ENCODE measurements at places on chromosomes 7 and 10. TPM values are rescaled to one million over a fixed set of nuclear protein-coding genes. Genes with fewer than 3 reads are reported as not detected.

DNA sequence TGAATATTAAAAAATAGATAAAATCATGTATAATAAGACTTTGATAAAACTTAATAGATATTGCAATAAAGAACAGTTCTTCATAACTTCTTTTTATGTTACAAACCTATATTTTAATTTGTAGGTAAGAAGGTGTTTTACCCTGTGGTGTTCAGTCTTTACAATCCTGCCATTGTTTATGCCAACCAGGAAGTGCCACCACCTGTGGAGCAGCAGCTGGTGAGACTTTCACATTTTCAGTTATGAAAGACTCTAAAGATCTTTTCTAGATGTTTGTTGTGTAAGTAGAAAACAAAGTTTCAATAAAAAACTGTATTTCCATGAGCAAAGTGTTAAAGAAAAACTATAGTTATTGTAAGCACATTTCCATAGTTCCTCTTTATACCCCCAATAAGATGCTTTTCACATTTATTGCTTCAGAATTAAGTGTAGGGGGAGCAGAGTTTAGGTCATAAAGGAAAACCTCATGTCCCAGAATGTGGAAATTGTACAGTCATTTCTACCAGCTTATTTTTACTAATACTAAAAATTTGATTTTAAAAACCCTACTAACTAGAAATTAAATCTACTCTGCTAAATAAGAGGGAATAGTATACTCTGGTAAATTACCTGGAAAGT, 28.7 kb downstream of the CSGALNACT2 start:
- peaks cover 11% of the 10 kb centered on the region for H3K36me3 ChIP-seq
- no peak overlapping the region for H3K4me3 ChIP-seq
- no peaks in the 10 kb centered on the region for H3K27me3 ChIP-seq
- H3K27ac ChIP-seq = no peak overlapping the region
- no peaks in the 10 kb centered on the region for H3K4me1 ChIP-seq

GRCh38 chr7:127628445-127628844, 10.5 kb upstream of the PAX4 start:
- H3K36me3 ChIP-seq = no peaks in the 10 kb centered on the region
- peaks cover 7% of the 10 kb centered on the region for H3K4me1 ChIP-seq
- H3K27me3 ChIP-seq = no peaks in the 10 kb centered on the region
- no peak overlapping the region for H3K27ac ChIP-seq
- DNase-seq = no peak
- H3K4me3 ChIP-seq = no peak overlapping the region

DNA sequence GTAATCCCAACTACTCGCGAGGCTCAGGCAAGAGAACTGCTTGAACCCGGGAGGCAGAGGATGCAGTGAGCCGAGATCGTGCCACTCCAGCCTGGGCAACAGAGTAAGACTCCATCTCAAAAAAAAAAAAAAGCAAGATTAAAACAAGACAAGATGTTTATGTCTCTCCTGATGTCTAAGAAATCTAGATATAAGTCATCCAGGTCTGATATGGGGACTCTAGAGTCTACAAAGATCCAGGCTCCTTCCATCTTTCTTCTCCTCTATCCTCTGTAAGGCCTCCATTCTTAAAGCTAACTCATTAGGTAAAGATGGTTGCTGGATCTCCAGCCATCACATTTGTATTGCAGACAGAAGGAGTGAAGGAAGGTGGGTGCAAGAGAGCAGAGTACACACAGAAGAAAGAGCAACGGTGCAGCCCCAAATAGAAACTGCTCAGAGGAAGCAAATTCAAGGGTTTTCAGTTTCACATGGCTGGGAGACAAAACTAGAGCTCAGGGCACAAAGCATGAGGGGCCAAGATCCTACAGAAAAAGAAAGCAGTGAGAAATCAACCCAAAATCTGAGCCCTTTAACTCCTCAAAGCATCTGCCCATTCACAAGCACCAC, 57.6 kb downstream of the USP6NL start:
- no peaks in the 10 kb centered on the region for H3K27me3 ChIP-seq
- DNase-seq = no peak
- H3K36me3 ChIP-seq = no peaks in the 10 kb centered on the region

- no peak overlapping the region for H3K27ac ChIP-seq
- H3K36me3 ChIP-seq = no peaks in the 10 kb centered on the region
- no peak overlapping the region for H3K4me3 ChIP-seq
- DNase-seq = no peak
- no peaks in the 10 kb centered on the region for H3K27me3 ChIP-seq
Observed at GRCh38 chr7:73941836-73942551, 81.0 kb downstream of the TMEM270 start.

GRCh38 chr7:39621784-39622411, 1.5 kb upstream of the RALA start:
- H3K4me3 ChIP-seq = no peak overlapping the region
- H3K27ac ChIP-seq = no peak overlapping the region
- DNase-seq = no peak
- no peaks in the 10 kb centered on the region for H3K27me3 ChIP-seq
- H3K4me1 ChIP-seq = peaks cover 11% of the 10 kb centered on the region
- H3K36me3 ChIP-seq = no peaks in the 10 kb centered on the region

DNA sequence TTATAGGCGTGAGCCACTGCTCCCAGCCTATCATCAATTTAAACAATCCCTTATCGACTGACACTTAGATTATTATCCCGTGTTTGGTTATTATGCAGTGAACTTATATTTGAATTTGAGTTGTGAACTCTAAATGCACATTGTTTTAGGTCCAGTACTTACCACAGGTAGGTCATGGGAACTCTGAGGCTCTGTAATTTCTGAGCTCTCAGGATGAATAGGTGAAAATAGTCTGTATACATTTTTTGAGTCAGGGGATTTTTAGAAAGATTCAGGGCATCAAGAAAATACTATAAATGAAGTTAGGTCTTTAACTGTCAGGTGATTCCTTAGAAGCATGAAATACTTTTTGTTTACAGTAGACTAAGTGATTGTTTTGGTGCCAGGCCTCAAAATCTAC, 8.8 kb downstream of the CCDC136 start:
- no peaks in the 10 kb centered on the region for H3K27me3 ChIP-seq
- DNase-seq = no peak
- no peak overlapping the region for H3K4me3 ChIP-seq
- H3K36me3 ChIP-seq = no peaks in the 10 kb centered on the region
- H3K4me1 ChIP-seq = no peaks in the 10 kb centered on the region

DNA sequence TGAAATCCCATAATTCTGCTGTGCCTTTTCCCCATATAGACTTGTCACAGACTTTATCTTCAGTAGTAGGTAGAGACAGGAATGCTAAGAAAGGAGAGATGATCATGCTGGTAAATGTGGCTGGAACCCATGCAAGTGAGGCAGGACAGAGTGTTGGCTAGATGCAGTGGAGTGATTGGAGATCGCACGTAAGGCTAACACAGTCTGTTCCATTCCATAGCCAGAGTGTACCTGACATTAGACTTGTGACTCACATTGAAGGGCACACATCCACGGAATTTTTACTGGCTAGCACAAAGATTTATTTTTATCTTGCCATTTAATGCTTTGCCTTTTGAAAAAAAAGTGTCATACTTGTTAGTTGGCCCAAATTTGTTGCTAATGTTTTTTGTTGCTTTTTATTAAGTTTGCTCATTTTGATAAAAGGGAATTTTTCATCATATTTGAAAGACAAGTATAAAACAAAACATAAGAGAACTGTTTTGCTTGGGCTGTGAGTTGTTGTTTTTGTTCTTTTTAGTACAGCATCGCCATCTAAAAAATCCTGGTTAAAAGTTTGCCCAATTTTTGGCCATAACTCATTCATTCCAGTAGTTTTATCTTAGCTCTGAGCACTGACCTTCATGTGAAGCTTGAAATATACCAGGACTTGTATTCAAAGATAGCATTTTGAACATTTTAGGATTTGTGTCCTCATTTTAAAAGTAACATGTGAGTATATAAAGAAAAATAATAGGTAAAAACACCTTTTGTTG, 81.0 kb downstream of the CPED1 start:
- no peak overlapping the region for H3K4me3 ChIP-seq
- peak overlapping the region; percentile 85 for H3K27ac ChIP-seq
- no peaks in the 10 kb centered on the region for H3K27me3 ChIP-seq
- DNase-seq = no peak
- no peaks in the 10 kb centered on the region for H3K36me3 ChIP-seq

DNA sequence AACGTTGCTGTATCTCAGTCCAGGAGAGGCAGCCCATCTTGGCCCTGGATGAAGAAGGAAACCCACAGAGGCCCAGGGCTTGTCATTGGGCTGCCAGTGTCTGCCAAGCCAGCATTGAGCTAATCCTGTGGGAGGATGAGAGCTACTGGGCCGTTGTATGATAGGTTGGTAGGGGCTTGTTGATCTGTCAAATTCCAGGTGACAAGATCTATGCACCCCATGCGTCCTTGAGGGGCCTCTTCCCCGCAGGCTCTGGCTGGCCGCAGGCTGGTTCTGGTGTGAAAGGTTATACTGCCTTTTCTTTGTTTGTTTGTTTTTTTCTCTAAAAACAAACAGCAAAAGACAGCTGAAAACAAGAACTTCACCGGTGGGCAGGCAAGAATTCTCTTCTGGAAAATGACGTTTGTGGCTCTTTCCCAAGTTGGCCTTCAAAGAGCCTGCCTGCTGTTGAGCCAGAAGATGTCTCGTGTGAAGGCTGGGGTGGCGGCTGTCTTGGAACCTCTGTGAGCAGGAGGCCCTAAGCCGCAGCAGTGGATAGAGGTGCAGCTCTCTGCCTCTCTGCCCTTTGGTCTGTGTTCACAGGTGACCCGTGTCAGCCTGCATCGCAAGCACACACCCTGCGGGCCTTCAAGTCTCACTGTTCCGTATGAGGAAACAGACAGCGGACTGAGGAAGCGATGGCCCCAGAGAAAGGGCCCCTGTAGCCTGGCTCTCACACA, 23.3 kb downstream of the CYP17A1 start:
- H3K4me1 ChIP-seq = peaks cover 23% of the 10 kb centered on the region
- peaks cover 45% of the 10 kb centered on the region for H3K36me3 ChIP-seq
- no peak overlapping the region for H3K4me3 ChIP-seq
- no peaks in the 10 kb centered on the region for H3K27me3 ChIP-seq
- no peak for DNase-seq
- peak overlapping the region; percentile 99 for H3K27ac ChIP-seq

DNA sequence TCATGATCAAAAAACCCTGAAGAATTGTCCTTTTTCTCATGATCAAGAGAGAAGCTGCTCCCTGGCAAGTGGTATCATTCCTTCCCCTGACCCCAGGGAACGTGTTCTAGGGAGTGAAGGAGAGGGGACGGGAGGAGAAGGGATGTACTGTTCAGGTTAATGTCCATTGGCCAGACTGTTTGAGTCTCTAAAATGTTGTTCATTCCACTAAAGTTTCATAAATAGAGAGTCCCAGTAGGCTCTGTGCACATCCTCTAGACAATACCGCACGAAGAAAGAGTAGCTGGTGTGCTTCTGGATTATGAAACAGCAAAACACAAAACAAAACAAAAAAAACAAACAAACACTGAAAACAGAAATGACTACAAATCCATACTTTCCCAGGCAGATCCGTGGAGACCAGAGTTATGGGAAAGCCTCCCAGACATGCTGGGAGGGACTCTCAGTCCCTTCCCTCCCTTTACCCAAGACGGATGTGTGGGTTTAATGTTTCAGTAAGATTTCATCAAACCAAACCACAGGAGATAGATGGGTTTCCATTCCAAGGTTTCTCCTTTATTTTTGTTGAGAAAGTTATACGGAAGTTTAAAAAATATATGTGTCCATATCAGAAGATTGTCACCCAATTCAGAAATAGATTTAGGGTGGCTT, 66.5 kb upstream of the TNS3 start:
- H3K36me3 ChIP-seq = no peaks in the 10 kb centered on the region
- peaks cover 12% of the 10 kb centered on the region for H3K4me1 ChIP-seq
- no peak for DNase-seq
- H3K4me3 ChIP-seq = no peak overlapping the region
- H3K27me3 ChIP-seq = no peaks in the 10 kb centered on the region
- no peak overlapping the region for H3K27ac ChIP-seq

DNA sequence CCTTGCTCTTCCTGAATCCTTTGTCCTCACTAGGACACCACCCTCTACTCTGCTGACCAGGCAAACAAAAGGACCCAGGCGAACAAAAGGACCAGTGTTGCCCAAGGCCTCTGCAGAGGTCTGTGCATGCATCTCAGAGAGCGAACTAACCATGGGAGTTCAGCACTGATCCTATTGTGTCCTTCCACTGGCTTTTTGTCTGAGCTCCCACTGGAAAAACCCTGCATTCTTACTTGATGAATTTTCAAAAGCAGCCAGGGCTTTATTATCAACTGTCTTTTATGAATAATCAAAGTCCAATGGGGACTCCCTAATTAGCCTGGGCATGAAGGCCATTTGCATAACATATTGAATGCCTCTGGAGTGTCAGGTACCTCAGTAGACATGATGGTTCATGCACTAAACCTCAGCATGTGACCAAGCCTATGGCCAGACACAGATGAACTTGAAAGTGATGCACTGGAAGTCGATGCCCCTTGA, 140.6 kb downstream of the KCNMA1 start:
- peaks cover 2% of the 10 kb centered on the region for H3K36me3 ChIP-seq
- no peak overlapping the region for H3K27ac ChIP-seq
- DNase-seq = no peak
- no peak overlapping the region for H3K4me3 ChIP-seq
- H3K27me3 ChIP-seq = no peaks in the 10 kb centered on the region

DNA sequence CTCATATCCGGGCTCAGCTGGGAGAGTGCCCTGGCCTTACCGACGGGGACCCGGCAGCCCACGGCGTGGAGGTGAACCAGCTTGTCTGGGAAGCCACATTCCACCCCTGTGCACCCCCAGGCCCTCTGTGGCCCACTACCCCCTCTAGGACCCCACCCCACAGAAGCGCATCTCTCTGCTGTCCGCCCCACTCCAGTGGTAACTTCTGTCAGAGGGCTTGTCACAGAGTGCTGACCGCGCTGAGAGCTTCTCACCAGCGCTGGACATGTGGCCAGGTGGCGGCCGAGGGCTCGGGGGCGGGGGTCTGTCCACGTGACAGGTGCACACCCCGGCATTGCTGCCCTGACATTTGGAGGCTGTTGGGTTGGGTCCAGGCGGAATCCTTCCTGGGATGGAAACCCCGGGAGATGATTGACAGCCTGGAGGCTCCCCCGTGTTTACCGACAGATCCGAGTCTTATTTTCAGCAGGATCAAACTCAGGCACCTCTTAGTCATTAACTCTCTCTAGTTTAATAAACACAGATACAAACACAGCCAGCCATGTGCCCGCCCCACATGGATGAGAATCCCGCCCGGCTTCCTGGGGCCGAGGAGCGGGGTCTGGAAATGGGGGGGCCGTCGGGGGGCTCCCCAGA, 5.1 kb downstream of the ELFN1 start:
- peaks cover 9% of the 10 kb centered on the region for H3K27me3 ChIP-seq
- H3K27ac ChIP-seq = no peak overlapping the region
- H3K4me3 ChIP-seq = no peak overlapping the region
- H3K4me1 ChIP-seq = peaks cover 7% of the 10 kb centered on the region
- no peaks in the 10 kb centered on the region for H3K36me3 ChIP-seq

- peak overlapping the region; percentile 100 for H3K27ac ChIP-seq
- no peaks in the 10 kb centered on the region for H3K36me3 ChIP-seq
- DNase-seq = no peak
- H3K27me3 ChIP-seq = no peaks in the 10 kb centered on the region
Observed at GRCh38 chr7:148698007-148698396, 701 bp upstream of the CUL1 start.

- no peak overlapping the region for H3K4me3 ChIP-seq
- no peak for DNase-seq
- H3K4me1 ChIP-seq = no peaks in the 10 kb centered on the region
- H3K27me3 ChIP-seq = no peaks in the 10 kb centered on the region
- H3K27ac ChIP-seq = no peak overlapping the region
- no peaks in the 10 kb centered on the region for H3K36me3 ChIP-seq
Observed at GRCh38 chr10:49597426-49598163, 12.5 kb upstream of the SLC18A3 start.

TFPI2 gene
- total RNA-seq = not detected

PIP gene
- total RNA-seq = not detected

SLC26A3 gene
- total RNA-seq = 0.11 TPM

KEL gene
- total RNA-seq = not detected

BICC1 gene
- 9.3 TPM for total RNA-seq

LRRN3 gene
- 1.7 TPM for total RNA-seq

SUFU gene
- 17.3 TPM for total RNA-seq

TUBAL3 gene
- total RNA-seq = not detected

IGF2BP3 gene
- total RNA-seq = not detected

Data from ascending aorta (tissue), 2 donors.